ENCODE measurements at places on chromosomes 6 and 20.
A peak's percentile ranks its signal among the peaks of the same experiment; 100 is the strongest.

DNA sequence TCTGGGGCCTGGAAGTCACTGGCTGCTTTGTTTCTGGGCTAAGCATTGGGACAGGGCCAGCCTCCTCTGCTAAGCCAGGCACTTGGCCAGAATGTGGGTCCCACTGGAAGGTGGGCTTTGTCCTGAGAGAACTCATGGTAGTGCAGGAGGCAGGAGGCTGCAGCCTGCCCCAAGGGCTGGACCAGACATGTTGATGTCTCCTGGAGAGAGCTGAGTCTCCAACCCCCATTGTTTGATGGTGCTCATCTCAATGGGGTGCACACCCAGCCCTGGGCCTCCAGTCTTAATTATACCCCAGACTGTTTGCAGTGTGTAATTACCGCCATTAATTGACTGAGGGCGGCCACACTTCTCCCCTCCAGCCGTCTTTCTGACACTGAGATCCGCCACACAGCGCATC lies 220.5 kb upstream of the PMEPA1 start:
- DNase-seq = no peak

- DNase-seq = no peak
These were observed 8.9 kb downstream of the NT5E start for GRCh38 chr6:85458782-85459181.

DNA sequence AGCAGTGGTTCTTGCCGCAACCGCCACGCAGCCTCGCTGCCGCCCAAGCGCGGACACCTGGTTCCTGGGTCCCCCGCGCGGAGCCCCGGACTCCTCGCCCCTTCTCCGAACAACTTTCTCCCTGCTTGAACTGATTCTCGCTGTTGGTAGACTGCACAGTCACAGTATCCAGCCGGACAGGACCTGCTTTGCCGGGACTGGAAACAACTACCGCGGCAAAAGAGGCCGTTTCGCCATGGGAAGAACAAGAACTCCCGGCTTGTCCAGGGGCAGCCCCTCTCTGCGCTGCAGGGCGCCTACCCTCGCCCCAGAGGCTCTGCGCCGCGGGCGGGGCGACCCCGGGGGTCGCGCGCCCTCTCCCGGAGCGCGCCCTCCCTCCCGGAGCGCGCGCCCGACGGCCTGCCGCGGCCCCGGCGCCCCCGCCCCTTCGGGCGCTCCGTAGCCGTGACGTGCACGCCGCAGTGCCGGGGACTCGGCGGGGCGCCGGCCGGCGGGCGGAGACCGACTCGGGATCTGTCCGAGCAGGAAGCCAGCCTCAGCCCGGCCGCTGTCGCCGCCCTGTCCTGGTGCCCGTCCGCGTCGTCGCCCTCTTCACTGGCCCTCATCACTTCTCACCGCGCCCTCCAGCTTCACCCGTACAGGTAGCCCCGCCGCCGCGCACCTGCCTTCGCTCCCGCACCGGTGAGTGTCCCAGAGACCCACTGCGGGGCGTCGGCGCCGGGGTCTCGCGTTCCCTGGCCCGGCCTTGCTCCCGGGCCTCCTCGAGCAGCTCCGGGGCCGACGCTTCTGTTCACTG lies at the start of gene MYO6:
Gene MYO6, plus strand, starts transcription at position 497 of the 796 bp plus-strand sequence. CDS start 68,309 bp downstream, outside the sequence.
- DNase-seq = peak; percentile 56

DNA sequence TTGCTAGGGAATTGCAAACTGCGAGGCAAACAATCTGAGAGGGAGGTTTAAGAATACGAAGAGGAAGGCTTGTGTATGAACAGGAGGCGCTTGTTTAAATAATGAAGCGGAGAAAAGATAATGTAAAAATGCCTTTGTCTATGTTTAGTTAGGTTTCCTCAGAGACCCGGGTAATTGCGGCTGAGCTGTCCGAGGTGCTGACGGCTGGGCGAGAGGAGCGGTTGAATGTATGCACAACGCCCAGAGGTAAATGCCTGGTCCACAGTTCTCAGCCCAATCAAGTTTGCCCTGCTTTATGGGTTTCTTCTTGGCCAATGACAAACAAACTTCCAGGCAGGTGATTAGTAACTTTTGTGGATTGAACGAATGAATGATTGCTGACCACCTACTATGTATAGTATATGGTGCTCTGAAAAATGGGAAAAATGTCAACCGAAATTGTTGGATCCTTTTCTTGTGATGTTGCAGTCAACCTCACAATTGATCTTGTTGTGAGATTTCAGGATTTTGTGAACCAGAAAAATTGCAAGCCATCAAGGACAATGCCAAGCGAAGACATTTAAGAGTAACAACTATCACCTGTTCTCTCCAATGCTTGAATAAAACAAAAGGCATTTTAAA lies 38.3 kb upstream of the SLC32A1 start:
- DNase-seq = peak; percentile 20

DNA sequence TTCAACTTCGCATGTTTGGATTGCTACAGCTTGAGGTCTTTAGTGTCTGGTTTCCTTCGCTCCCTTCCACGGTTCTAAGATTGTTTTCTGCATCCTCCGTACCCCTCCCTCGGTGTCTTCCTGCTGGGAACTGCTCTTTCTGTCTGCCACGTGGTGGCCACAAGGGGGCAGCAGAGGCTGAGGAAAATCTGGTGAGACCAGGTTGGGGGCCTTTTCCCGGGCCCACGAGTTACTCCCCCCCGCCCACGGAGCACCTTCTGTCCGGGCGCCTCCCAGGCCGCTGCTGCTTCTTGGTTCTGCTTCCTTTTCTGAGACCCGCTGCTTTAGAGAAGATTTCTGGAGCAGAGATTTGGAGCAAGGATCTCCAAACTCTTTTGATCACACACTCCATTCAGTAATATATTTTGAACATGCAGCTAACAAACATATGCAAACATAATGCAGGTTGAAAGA lies 21.1 kb upstream of the NOTCH4 start:
- DNase-seq = peak; percentile 26

All from foreskin keratinocyte (primary cell).